CD4-positive, alpha-beta T cell treated with Interferon alpha-2 for 1 hour (primary cell): ENCODE measurements at places on chromosomes 12 and 14.

DNA sequence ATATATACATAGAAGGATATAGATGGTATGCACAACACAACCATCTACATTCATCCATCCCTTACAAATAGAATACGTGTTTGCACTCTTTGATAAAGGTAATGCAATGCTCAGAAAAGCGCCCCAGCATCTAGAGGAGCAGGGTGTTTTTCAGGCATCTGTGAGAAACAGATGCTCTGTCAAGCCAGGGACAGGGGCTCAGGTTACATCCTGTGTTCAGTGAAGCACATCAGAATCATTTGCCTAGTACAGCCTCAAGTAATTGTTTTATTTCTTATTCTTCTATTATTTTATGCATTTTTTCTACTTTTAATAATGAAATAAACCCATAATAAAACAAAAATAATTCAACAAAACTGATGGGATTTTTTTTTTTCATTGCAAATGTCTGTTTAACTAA, 50.5 kb upstream of the HIF1A start:
- no peak for DNase-seq

GRCh38 chr12:77813558-77813957, 17.1 kb upstream of the NAV3 start:
- DNase-seq: no peak

DNA sequence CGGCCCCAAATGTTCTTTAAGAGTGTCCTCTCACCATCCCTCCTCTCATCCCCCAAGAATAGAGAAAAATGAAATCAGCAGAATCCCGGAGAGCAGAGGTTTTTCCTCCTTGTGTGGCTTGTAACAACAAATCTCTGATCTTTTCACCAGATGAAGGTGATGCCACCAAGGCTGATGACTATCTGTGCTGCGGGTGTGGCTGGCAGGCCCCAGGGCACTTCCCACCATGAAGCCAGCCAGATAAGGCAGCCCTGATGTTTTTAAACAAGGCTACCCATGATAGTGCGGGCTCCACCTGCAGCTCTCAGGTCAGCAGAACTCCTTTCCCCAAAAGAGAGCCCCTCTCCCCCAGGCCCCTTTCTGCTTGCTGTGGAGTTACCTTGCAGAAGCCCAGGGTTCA, 58.0 kb upstream of the PARP11 start:
- DNase-seq: no peak

DNA sequence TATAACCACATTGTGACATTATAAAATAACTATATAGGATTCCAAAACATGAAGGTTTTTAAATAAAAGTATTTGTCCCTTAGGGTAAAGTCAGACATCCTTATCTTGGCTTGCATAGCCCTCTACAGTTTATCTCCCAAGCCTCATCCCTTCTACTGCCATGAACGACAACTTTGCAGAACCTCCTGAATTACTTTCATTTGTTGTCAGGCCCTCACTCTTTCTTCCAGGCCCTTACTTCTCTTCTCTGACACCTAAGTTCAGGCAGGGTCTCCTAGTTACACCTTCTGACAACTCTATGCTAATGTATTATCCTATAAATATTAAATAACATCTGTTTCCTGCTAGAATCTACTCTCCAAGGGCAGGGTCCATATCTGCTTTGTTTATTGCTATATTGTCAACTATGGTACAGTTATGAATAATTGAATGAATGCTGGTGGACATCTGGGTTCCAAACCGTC, 115.7 kb upstream of the MDM1 start:
- DNase-seq: no peak

GRCh38 chr14:74478996-74479635, 14.0 kb downstream of the NPC2 start:
- no peak for DNase-seq

DNA sequence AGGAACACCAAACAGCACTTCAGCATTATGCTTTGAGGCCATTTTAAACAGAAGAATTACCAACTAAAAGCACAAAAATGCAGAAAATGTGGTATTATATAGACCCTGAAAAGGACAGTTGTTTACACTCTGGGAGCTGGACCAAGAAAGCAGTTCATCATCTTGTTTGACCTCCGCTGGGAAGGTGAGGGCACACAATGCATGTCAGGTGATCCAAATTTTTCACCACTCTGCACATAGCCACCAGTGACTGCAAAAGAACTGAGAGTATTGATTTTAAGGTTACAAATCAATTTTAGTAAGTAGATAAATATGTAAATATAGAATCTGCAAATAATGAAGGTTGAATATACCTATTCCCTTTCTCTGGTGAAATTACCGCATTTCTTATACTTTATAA, 119.6 kb downstream of the SLC16A7 start:
- no peak for DNase-seq

- no peak for DNase-seq
Measured at GRCh38 chr14:24473211-24473610, 30.6 kb upstream of the SDR39U1 start.

DNA sequence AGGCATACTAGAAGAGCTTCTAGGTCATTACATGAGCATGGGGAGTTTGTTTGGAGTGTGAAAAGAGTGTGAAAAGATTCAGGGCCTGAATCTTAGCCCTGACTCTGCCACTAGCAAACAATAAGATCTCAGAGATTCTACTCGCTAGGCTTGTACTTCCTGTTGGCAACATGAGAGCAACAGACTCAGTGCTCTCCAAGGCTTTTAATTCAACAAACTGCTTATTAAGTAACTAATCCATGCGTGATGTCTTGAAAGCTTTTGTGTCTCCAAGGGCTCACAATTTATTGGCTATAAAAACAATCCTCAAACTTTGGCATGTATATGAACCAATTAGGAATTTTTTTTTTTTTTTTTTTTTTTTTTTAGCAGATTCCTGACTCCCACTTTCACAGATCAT, 105.1 kb downstream of the STXBP6 start:
- DNase-seq: no peak

DNA sequence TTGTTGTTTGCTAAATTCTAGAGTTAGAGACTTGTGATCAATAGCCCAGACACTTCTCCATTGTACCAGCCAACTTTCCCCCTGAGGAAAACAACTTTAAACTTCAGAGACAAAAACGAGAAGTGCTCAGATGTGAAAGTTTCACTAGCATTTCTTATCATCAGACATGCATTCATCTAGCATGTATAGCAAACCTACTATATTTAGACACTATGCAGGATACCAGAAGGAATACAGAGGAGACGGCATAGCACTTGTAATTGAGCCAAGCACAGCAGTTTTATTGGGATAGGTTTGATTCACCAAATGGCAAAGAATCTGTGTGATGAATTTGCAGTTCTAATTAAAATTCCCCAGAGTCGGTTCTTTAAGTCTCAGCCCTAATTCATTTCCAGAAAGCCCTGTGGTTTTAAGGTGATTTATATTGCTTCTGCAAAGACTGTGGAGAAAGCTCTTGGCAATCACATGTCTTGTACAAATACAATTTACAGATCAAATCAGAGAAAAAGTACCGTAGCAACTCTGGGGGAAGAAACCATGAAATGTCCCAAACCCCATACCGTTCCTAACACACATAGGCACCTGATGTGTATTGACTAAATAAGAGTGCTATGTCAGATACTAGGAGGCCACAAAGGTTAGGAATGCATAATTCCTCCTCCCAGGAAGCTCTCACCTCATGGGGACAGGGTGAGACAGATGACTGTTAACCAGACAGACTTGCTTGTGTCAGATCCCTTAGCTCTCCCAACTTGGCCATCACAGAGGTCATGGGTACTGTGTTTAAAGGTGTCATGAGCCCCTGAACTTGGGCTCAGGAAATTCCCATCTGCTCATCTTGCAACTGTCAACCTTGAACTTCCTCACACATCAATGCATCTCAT, 69.6 kb upstream of the KRAS start:
- no peak for DNase-seq

DNA sequence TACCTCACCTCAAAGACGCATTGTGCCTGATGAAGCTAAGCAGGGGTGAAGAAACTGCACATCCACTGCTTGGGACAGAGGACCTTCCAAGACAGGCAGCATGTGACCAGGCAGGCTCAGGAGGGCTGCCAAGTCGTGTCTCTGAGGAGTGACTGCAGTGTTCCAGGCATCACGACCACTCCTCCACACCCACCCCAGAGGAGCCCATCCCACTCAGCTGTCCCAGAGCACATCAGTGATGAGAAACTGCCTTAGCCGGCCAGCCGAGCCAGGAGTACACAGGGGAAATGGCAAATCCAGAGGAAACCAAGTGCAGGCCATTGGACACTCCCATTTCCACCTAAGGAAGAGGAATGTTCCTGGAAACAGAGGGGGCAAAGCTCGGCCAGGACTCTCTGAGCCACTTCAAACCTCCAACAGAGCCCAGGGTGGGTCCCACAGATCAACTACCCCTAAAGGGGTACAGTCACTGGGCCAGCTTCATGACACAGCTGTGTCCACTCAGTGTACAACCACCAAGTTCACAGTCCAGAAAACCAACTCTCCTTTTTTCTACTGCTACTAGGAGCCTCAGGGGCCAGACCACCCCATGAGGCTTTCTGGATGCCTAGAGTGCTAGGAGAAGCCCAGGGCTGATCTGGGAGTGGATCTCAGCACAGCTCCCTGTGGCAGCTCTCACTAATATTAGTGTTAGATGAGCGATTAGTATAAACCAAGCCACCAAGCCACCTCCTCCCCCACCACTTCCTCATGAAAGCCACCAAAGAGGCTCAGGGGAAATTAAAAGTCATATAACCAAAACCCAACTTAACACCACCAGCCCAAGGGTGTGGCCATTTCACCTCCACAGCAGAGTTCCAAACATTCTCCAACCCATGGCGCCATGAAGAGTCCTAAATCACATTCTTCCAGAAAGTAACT, 15.4 kb downstream of the PXN start:
- DNase-seq: peak; percentile 66

DNA sequence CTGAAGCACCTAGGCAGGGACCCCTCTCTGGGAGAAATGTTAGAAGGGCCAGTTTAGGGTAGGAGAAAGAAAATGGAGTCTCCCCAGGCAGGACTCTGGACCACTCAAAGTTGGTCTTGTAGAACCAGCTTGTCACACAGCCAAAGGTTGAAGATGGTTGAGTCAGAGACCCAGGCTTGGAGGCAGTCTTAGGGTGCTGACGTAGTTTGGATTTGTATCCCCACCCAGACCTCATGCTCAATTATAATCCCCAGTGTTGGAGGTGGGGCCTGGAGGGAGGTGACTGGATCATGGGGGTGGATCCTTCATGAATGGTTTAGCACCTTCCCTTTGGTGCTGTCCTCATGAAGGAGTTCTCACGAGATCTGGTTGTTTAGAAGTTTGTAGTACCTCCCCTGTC, 121.2 kb downstream of the CRACR2A start:
- DNase-seq: no peak

GRCh38 chr14:84937449-84937848, 592.5 kb upstream of the FLRT2 start:
- DNase-seq: no peak

DNA sequence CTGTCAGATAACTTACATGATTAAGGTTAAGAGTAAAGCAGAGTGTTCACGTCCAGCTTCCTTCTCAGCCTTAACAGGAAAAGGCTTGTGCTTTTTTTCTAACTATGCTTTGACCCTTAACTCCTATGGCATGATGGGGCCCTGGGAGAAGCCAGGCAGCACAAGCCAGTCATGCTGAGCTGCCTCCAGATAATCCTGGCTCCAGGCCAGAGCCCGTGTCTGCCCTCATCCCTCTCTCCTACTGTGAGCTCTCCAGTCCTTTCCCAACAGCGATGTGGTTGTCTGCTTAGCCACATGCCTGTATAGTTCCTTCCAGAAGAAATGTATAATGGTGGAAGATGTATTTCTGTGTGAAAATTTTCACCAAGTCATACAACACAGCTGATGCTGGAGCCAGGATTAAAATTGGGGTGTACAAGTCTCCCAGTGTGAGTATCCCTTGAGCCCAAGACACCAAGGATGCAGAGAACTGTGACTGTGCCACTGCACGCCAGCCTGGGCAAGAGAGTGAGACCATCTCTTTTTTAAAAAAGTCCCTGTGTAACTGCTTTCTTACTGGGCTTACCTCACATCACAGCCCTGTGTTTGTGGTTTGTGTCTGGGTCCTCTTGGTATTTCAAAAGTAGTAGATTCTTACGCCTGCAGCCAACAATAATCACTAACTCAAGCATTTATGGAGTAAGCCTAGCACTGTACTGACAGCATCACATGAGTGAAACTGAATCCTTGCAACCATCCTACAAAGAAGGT, 7.9 kb upstream of the ITFG2 start:
- no peak for DNase-seq

- peak; percentile 48 for DNase-seq
Measured at GRCh38 chr12:6612247-6612646, 5.1 kb upstream of the CHD4 start.

GRCh38 chr14:105530285-105531087, 4.1 kb downstream of the TMEM121 start:
- no peak for DNase-seq

DNA sequence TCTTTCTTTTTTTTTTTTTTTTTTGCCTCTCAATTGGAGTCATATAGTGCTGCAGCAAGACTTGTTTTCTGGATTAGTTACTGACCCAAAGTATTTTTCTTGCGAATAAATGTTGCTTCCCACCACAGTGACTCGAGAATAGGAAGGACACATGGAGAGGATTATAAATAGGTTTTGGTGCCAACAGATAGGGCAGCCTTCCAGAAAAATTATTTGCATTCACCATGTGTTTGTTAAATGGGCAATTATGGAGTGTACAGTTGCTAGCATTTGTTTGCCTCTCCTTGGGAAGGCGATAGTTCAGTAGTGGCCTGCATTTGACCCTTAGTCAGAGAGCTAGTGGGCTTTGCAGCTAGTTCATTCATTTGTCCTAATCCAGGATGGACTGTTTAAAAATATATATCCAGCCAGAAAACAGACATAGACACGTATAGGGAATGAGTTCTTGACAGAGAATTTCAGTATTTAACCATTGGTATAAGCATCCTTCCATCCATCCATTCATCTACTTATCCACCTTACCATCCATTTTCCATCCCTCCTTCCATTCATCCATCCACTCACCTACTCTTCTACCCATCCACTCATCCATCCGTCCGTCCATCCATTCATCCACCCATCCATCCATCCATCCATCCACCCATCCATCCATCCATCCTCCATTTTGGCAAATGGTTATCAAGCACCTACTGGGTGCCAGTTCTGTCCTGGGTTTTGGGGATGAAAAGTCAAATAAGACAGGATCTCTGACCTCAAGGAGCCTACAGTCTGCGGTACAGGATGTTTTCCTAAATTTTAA, 67.5 kb downstream of the CHST11 start:
- no peak for DNase-seq

DNA sequence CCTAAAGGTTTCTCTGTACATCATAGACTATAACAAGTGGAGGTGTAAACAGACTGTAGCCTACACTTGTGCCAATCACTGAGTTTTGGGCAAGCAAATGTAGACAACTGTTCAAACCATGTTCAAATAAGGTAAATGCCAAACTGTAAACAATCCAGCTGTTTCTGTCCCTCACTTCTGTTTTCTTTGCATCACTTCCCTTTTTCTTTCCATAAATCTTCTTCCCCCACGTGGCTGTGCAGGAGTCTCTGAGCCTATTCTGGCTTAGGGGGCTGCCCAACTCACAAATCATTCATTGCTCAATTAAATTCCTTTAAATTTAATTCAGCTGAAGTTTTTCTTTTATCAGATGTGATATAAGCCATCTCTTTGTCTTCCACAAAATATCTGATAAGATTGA, 65.1 kb upstream of the CPM start:
- no peak for DNase-seq
